ENCODE measurements at places on chromosomes 2 and 18. TPM values are rescaled to one million over a fixed set of nuclear protein-coding genes. Genes with fewer than 3 reads are reported as not detected.

SERPINB3 gene
- not detected for total RNA-seq

CD226 gene
- 3.5 TPM for total RNA-seq

SERPINB13 gene
- not detected for total RNA-seq

ALLC gene
- not detected for total RNA-seq

CRYBA2 gene
- not detected for total RNA-seq

CNDP1 gene
- 0.25 TPM for total RNA-seq

KHK gene
- 1.3 TPM for total RNA-seq

ZNF396 gene
- 8.9 TPM for total RNA-seq

ST8SIA3 gene
- total RNA-seq = not detected

UPP2 gene
- total RNA-seq = not detected

CD207 gene
- total RNA-seq = not detected

GPR39 gene
- 6.8 TPM for total RNA-seq

ANAPC1 gene
- total RNA-seq = 40.6 TPM

SMAD7 gene
- total RNA-seq = 66.1 TPM

- no peak for DNase-seq
Measured at GRCh38 chr2:234293973-234294372, 202.9 kb downstream of the ARL4C start.

GRCh38 chr2:127045792-127046501, 61.0 kb downstream of the BIN1 start:
- peak; percentile 30 for DNase-seq

DNA sequence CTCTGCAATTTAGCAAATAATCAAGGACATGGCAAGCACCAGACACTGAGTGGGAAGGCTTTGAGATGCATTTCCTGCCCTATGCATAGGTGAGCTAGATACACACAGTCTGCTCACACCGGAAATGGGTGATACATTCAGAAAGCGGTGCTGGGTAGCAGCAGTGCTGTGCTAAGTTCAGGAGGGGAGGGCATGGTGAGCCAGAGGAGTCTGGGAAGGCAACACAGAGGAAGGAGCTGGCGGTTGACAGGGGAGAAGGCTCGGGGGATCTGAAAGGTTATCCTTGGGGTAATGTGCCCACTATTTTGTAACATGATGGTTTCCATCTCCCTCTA, 57.4 kb upstream of the EPAS1 start:
- no peak for DNase-seq

- DNase-seq = peak; percentile 5
Measured at GRCh38 chr2:46230677-46231425, 66.4 kb upstream of the EPAS1 start.

GRCh38 chr2:163553601-163554000, 182.2 kb downstream of the FIGN start:
- DNase-seq = no peak

- no peak for DNase-seq
Measured at GRCh38 chr2:239147376-239147775, 253.4 kb downstream of the HDAC4 start.

- DNase-seq = no peak
Measured at GRCh38 chr2:72204786-72205503, 57.3 kb upstream of the CYP26B1 start.

DNA sequence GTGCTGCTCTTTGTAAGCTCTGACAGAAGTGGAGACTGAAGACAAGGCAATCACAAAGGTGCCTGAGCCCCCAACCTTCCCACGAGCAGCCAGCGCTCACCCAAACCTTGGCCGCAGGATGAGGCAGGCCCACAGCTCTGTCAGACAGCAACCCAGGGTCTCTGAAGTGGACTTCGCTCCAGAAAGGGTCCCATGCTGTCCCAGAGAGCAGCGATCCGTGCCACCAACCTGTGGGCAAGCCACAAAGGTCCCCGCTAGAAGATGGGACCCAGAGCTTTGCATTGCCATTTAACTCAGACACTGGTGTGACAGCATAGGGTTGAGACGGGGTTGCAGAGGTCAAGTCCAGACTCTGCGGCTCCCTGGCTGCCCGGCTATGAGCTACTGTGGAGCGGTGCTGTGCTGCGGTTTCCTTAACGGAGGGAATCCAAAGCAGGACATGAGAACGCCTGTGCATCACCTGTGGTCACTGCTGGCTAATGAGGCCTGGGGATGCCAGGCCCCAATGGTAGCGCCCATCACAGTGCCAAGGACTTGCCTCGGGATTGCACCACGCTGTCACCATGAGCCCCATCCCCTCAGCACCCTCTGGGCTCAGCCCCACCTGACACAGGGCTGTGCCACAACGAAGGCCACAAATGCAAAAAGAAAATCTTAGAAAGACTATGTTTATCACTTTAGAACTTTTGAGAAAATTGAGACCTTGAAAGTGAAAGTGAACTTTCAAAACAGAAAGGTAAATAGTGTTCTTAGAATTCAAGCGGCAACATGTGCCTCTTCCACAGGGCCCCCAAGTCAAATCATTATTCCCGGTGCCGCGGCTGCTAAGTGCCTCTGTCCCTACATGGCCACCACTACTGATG, 103.4 kb downstream of the HDAC4 start:
- no peak for DNase-seq

DNA sequence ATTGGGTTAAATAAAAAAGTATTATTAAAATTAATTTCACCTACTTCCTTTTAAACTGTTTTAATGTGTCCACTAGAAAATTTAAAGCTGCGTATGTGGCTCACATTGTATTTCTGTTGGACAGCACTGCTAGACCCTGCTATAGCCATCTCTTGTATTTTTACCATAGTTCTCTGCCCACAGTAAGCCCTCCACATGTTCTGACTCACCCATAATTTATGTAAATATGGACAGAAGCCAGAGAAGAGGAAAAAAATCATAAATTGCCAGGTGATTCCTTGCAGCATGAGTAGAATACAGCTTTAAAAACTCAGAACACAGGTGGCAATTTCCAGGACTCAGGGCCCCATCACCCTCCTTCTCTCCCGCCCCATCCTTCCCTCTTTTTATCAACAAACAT, 142.4 kb upstream of the MEX3C start:
- no peak for DNase-seq

GRCh38 chr2:238305092-238305862, 15.0 kb upstream of the TRAF3IP1 start:
- DNase-seq = no peak

- peak; percentile 76 for DNase-seq
Measured at GRCh38 chr2:101831351-101831865, 133.9 kb downstream of the MAP4K4 start.

- DNase-seq = no peak
Measured at GRCh38 chr2:60954139-60954538, 63.4 kb upstream of the PEX13 start.

DNA sequence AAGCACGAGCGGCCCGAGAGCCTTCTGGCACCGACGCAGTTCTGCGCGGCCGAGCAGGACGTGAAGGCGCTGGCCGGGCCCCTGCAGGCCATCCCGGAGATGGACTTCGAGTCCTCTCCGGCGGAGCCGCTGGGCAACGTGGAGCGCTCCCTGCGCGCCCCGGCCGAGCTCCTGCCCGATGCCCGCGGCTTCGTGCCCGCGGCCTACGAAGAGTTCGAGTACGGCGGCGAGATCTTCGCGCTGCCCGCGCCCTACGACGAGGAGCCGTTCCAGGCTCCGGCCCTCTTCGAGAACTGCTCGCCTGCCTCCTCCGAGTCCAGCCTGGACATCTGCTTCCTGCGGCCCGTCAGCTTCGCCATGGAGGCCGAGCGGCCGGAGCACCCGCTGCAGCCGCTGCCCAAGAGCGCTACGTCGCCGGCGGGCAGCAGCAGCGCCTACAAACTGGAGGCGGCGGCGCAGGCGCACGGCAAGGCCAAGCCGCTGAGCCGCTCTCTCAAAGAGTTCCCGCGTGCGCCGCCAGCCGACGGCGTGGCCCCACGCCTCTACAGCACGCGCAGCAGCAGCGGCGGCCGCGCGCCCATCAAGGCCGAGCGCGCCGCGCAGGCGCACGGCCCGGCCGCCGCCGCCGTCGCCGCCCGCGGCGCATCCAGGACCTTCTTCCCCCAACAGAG, 70.4 kb downstream of the ARHGEF33 start:
- DNase-seq = peak; percentile 78

DNA sequence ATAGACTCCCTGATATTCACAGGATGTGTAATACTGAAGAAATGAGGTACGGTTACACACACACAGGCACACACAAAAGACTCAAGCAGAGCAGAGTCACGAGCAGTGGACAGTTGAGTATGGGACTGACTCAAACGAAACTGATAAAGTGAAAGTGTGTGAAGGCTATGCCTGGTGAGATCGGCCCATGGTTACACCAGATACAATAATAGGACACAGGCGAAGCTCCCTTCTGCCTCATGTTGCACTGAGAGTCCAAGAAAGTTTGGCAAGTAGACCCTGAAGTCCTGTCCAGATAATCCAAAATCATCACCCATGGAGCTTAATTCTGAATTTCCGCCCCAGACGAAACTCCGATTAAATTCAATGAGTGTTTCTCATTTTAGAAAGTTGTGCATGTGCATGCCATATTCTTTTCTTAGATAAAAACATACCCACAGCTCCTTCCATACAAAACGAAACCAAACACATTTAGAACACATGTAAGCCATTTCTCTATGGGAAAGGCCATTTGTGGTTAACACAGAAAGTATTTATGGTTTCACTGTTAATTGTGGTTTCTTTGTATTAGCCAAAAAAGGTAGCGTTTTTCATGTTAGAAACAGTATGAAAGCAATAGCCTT, 567.6 kb downstream of the PLCL1 start:
- no peak for DNase-seq

GRCh38 chr2:98027538-98027937, 31.8 kb upstream of the TMEM131 start:
- DNase-seq = no peak

DNA sequence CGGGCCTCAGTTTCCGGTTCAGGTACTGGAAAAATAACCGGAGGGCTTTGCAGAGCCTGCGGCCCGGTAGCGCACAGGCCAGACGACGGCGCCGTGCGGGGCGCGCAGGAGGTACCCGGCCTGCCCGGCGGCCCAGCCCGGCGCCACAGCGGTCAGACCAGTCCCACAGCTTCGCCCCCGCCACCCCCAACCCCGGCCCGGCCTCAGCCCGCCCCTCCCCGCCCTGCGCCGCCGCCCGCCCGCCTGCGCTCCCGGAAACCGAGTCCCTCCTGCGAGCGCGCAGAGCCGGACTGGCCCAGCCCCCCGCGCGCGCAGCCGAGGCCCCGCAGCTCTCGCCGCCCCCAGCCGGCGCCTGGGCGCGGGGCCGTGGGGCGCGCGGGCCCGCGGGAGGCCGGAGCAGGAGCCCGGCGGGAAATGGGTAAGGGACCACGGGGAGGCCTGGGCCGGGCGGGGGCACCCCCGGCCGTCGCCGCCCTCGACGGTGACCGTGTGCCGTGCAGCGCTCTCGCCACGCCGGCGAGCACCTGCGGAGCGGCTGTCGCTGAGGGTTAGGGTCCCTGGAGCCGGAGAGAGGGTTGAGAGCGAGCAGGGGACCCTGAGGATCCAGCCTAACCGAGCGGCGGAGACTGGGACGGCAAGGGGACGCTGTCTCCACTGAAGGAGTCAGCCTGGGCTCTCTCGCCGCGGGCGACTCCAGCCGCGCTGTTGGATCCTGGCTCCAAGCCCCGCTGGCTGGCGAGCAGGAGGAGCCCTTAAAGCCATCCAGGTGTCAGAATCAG, 16.5 kb upstream of the PSD4 start:
- DNase-seq = peak; percentile 87

DNA sequence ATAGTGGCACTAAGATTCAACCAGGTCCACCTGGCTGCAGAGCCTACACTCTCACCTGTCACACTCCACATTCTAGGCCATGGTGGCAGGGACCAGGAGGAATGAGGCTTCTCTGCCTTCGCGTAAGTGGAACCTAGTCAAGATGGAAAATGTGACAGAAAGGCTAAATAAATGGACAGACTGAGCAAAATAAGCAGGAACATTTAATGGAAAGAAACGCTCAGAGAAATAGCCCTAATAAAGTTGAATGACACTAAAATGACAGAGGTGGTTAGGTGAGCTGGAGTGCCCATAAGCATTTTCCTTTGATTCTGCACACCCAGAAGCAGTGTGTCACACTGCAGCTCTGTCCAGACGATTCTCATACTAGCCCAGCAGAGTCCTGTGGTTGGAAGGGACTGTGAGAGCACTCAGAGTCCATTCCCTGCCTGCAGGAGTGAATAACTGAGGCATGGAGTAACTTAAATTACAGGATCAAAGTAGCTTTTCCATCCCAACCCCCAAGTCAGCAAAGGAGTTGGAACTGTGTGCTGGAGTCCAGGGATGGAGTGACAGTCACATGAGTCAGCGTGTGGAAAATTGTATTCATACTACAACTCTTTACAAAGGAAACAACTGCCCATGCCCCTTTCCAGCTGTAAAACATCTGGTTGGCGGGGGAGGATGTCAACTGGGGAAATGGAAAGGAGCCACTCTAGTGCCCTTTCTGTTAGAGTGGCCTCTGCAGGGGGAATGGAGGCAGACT, 105.4 kb upstream of the LGALSL start:
- no peak for DNase-seq

- no peak for DNase-seq
Measured at GRCh38 chr2:16622399-16622968, 43.1 kb downstream of the CYRIA start.

GRCh38 chr18:13416208-13416607, 197.6 kb downstream of the LDLRAD4 start:
- no peak for DNase-seq

GRCh38 chr18:8084160-8084559, 517.0 kb downstream of the PTPRM start:
- no peak for DNase-seq

DNA sequence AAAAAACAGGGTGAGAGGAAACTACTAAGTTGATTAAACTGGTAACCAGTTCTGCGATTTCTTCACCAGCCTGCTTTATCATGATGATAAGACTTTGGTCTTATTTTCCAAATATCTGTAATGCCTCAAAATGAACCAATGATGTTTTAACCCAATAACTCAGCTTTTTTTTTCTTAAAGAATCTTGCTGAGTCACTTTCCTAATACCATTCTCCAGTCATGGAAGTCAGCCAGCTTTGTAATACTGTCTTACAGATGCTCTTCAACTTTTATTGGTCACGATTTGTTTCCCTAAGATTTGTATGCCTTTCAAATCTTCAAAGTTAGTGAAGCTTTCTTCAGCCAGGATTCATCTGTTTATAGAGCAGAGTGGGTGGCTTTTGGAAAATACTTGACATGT, 47.7 kb upstream of the SMIM21 start:
- no peak for DNase-seq

Data from thyroid gland (tissue), 4 donors.